SK-N-SH treated with all-trans-retinoic acid at 6 μM for 48 hours (cell line): ENCODE measurements at places on chromosomes 13 and 19.

GRCh38 chr13:68160466-68160865, 930.3 kb upstream of the PCDH9 start:
- ATAC-seq, result no peak

DNA sequence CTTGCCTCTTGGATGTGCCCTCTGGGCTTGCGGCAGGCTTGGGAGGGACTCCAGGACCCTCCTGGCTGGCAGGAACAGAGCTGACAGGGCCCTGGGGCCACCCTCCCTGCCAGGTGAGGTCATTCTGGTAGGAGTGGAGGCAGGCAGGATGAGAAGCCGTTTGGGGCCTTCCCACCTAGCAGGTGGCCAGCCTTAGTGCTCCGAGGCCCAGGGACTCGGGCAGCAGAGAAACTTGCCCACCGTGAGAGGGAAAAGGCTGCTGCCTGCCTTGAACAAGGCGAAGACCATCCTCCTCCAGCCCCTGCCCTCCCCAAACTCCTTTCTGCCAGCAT, 8.5 kb downstream of the RFX1 start:
- ATAC-seq, result no peak

DNA sequence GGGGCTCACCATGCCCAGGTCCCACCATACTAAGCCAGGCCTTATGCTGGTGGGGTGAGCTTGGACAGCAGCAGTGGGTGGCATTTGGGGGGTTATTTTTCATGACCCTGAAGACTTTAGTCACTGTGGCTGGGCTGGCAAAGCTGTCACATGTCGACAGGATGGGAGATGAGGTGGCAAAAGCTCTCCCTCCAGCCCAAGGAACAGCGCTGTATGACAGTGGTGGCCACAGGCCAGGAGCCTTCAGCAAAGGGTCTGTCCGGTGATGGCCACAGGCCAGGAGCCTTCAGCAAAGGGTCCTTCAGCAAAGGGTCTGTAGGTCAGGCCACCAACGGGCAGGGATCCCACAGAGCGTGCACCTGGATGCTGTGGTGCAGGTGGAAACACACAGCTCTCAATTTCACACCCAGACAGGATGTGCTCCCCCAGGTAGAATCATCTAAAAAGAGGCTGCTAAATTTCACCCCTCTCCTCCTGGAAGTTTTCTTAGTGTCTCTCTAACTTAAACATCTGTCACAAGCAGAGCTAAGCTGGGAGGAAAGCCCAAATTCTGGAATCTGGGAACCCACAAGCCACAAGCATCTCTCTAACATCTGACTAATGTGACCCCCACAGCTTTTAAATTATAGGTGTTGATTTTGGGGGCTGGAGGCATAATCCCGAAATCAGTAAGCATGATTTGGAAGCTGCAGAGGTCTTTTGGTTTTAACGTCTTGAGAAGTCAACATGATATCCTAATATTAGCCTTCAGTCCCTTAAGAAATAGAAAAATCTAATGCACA, 23.0 kb downstream of the COL4A1 start:
- no peak for ATAC-seq

DNA sequence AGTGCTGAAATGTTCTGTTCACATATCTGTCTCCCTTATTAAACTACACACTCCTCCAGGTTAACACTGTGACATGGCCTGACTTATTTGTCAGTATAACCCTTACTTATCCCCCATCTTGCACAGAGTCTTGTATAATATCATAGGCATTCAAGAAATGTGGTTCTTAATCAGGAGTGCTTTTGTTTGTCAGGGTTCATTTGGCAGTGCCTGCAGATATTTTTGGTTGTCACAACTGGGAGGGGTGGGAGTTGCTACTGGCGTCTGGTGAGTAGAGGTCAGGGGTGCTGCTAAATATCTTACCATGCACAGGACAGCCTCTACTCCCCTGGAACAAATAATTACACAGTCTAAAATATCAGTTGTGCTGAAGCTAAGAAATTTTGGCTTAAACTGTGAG, 20.4 kb upstream of the OBI1 start:
- ATAC-seq, result no peak

GRCh38 chr13:39274739-39275325, 236.6 kb downstream of the NHLRC3 start:
- ATAC-seq, result no peak

GRCh38 chr13:107217251-107217650, 649.3 kb upstream of the ARGLU1 start:
- no peak for ATAC-seq

DNA sequence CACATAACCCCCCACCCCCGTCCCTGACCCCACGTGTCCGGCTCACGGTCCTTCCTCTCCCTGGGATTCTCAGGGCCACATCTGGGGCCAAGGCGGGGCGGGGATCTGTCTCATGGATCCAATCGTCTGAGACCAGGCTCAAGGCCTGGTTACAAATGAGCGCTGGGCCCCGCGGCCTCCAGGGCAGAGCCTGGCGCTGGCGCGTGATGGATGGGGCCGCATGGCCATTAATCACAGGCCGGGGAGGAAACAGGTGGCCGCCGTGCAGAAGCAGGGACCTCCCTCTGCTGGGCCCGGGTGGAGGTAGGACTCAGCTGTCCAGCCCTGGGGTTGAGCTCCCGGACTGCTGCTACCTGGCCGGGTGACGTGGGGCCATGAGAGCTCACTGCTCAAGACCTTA, 5.8 kb upstream of the TLE5 start:
- no peak; the same call in 2 of the 3 replicates for ATAC-seq

- ATAC-seq, result no peak
Observed at GRCh38 chr19:33465834-33466233, 55.8 kb downstream of the PEPD start.

GRCh38 chr13:29581666-29582065, 13.8 kb downstream of the SLC7A1 start:
- no peak for ATAC-seq

DNA sequence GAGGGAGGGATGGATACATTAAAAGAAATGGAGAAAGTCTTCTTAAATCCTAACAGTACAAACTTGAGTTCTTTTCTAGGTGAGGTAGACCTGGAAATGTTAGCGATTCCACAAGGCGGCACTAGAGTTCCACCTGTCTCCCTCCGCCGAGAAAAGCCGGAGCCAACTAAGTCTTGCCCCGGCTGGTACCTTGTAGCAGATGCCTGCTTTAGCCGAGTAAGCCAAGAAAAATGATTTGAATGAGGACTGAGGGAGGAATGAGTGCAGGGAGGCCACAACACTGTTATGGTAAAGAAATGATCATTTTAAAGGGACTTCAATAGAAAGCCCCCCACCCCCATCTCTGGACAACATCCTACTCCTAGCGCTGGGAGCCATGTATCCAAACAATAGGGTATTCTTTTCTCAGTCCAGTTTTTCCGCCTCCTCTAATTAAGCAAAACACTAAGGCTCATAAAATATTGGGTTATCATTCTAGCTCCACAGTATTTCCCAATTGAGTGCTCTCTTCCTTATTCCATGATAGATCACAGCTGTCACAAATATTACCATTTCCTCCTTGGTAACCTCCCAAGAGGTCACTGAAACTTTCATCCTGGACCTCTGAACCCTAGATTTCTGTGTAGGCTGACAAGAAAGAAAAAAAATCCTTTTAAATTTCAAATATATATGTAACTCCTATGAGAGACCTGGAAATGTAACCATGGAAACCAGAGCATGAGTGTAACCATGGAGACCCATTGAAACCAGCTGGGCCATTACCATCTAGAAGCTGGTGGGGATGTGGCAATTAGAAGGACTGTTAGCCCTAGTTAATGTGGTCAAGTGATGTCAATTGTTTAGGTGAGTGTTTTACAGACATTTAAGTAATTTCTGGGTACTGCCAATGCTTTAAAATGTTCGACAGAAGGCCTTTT, 58.3 kb downstream of the GPALPP1 start:
- ATAC-seq, result peak; percentile 98

- ATAC-seq, result no peak
Observed at GRCh38 chr19:28869459-28869858, 343.5 kb downstream of the UQCRFS1 start.

GRCh38 chr19:39057615-39058014, 25.3 kb upstream of the FBXO27 start:
- ATAC-seq, result no peak

GRCh38 chr13:97287047-97287383, 64.9 kb downstream of the MBNL2 start:
- ATAC-seq, result no peak

DNA sequence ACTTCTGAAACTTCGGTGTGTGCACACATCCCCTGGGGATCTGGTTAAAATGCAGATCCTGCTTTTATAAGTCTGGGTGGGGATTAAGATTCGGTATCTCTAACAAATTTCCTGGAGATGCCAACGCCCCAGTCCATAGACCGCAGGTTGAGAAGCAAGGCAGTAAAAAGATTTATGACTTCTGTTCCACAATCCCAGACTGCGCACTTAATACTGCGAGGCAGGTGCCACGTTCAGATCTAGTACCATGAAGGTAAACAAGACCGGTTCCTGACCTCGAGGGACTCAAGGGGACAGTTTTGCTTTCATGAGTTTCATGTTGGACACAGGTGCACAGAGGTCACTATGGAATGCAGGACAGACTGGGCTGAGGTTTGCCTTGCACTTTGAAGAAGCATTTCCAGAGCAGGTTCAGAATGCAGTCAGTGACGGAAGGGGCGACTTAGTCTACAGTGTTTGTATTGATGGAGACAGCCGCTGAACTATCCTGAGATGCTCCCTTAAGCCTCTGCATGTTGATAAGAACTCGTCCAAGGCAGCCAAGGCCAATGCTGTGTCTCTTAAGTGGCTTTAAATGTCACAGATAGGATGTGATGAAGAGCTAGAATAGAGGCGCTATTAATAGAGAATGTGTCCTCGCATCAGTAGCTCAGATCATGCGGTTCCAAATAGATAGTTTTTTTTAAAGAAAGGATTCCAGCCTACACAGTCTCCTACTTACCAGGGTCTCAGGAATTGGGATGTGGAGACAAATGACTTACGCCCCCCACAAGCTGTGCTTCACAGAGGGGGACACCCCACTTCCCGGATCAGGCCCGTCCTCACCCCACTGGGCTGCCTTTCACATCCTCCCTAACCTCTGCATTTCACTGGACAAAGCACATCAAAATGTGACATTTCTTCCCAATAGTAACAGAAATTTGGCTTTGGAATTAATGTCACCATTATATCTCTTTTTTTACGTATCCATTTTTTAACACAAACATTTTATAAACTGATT, 97.1 kb upstream of the IRS2 start:
- no peak for ATAC-seq

DNA sequence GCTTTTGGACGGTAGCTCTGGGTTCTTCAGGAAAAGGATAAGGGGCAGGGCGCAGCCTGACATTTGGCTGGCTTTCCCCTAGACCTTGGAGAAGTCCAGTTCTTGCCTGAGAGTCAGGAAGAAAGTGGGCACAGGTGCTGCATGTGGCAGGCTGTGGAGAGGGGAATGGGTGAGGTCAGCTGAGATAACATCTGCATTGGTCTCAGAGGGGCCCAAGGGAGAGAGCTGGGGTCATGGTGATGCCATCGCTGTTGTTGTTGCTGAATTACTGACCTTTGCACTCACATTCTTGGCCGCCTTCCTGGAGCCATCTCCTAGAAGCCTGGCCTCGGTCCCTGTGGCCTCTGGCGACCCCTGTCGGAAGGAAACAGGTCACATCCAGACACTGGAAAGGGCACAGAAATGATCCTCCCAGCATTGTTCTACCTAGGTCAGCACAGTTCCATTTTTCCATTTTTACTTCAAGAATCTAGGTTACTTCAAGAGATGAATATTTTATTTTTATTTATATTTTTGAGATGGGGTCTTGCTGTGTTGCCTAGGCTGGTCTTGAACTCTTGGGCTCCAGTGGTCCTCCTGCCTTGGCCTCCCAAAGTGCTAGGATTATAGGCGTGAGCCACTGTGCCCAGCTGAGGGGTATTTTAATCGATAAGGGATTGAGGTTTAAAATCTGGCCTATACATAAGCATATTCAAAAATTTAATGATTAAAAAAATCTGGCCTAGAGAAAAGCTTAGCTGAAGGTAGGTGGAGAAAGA, 6.5 kb upstream of the LIPE start:
- peak; percentile 56; the same call in 1 of the 3 replicates for ATAC-seq

DNA sequence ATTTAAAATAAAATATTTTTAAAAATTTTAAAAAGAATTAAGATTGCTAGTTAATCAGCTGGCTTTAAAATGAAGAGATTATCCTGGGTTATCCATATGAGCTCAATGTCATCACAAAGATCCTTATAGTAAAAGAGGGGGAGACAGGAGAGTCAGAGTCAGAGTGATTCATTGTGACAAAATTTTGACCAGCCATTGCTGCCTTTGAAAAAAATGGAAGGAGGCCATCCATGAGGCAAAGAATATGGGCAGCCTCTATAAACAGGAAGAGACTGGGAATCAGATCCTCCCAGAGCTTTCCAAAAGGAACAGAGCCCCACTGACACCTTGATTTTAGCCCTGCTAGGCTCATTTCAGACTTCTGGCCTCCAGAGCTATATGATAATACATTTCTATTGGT, 9.3 kb upstream of the RUBCNL start:
- ATAC-seq, result no peak

DNA sequence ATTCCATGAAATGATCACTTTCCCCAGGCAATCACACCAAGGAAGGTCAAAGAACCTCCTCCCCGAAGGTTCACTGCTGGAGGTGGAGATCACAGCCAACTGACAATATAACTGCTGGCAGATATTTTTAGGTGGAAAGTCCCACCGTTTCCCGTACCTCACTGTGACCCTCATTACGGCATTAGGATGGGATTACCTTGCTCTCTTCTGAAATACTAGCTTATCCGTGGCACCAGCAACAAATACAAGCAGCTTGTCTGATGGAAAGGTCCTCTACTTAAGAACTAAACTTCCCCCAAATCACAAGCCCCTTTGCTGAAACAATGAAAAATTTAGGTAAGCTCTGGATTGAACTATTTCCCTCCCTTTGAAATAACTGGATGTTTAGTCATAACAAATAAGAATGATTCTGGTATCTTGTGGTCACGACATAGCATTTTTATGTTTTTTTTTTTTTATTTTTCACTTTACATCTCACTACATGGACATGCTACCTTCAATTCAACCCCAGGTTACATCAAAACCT, 178.9 kb downstream of the COL4A1 start:
- ATAC-seq, result no peak

- ATAC-seq, result 0 out of 3 replicates have a peak, but pooled peaks have one; percentile 21
Observed at GRCh38 chr13:26605845-26606244, 48.4 kb downstream of the WASF3 start.

GRCh38 chr19:32349051-32349450, 3.6 kb downstream of the ZNF507 start:
- no peak for ATAC-seq

- no peak for ATAC-seq
Observed at GRCh38 chr13:110929104-110929777, 14.4 kb upstream of the ANKRD10 start.

DNA sequence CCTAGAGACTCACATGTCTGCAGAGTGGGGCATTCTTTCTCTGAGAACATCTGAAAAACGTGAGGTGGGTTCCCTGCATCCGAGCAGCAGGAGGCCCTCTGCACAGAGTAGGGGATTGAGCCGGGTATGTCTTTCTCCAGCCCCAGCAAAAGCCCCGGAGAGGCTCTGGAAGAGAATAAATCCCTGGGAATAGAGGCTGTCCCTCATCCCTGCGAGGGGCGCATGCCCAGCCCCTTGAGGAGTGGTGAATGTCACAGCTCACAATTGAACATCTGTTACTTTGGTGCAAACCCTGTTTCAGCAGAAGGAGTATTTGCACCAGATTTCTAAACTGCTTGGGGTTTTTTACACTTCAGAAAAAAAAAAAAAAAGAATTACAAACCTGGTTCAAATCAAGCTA, 164.6 kb downstream of the FGF14 start:
- ATAC-seq, result no peak

GRCh38 chr19:8366961-8367326, 3.0 kb downstream of the ANGPTL4 start:
- no peak; the same call in 2 of the 3 replicates for ATAC-seq

- ATAC-seq, result peak; percentile 77
Observed at GRCh38 chr19:2578391-2578890, 102.5 kb downstream of the GADD45B start.

- ATAC-seq, result no peak
Observed at GRCh38 chr13:44307255-44307654, 66.4 kb upstream of the SERP2 start.
